Right renal pelvis (tissue), 4 donors: ENCODE measurements at places on chromosomes 1 and 21.

DNA sequence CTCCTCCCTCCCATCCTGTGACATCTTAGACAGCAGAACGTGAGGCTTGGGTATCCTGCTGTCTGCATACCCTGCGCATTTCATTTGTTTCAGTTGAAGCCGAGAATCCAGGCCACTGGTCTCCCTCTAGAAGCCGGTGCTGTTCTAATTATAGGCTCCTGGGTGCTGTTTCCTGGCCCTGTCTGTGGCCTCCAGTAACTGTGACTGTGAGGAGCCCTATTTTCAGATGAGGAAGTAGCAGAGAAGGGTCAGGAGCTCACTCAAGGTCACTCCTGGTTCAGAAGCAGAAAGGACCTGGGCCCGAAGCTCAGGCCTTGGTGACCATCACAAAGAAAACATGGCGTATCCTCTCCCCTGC lies 24.0 kb downstream of the COQ8A start:
- no peak for DNase-seq

DNA sequence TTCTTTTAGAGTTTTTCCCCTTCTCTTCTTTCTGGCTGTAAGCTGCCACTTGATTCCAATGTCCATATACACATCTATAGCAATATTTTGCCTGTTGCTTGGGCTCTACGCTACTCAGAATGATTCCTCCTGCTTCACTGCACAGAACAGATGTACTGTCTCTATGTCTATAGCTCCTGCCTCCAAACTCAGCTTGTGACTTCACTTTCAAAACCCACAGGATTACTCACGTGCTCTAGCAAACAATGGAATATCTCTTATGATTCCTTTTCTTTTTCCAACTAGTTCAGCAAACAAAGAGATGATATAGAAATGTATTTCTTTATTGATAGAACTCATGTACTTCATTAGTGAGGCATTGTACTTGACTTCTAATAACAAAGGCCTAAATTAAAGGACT lies 80.5 kb upstream of the SOX13 start:
- DNase-seq = no peak

- DNase-seq = no peak
Measured at GRCh38 chr1:38525343-38526043, 334.1 kb downstream of the RRAGC start.

- DNase-seq = no peak
Measured at GRCh38 chr1:212479188-212479587, 46.5 kb downstream of the NENF start.

DNA sequence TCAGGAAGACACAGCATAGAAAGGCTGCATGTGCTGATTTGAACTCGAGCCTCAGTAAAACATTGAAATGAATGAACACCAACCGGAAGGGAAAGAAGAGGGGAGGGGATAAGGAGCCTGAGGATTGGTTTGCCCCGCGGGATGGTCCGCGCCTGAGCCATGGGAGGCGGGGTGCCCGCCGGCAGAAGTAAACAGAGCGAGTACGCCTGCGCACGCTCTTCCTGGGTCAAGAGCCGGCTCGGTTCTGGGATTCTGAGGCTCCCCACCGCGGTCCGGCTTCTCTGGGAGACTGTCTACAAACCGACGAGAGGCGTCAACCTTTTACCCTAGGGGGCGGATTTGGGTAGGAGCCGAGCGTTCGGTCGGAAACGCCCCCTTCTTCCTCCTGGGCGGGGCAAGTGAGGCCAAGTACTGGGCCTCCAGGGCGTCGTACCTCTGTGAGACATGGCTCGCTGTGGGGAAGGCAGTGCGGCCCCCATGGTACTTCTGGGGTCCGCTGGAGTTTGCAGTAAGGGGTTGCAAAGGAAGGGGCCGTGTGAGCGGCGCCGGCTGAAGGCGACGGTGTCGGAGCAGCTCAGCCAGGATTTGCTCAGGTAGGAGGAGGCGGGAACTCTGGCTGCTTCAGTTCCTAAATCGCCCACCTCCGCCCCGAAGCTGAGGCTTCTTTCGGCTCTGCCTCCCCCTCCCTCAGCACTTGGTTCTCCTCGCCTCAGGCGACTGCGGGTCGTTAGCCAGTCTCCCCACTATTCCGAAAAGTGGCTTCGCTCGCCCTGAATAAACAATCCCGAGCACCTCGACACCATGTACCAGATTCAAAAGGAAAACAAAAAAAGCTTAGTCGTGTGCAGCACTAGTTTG lies at the start of gene BTBD8:
Gene BTBD8 (plus strand): TSS at position 218 of the 858 bp plus-strand sequence. CDS start 227 bp downstream, at position 445.
- peak; percentile 64 for DNase-seq

DNA sequence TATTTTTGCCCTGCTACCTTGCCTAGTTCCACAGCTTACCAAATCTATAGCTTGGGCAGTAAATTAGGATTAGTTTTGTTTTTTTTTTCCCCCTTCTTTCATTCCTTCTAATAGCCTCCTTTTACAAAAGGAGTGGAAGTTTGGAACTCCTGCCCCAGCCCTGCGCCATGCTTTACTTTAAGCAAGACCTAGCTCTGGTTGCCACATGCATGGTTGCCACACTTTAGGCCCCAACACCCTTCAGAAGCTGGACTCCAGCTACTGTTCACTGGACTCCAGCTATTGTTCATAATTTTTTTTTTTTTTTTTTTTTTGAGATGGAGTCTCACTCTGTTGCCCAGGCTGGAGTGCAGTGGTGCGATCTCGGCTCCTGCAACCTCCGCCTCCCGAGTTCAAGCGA lies 115.8 kb downstream of the NR5A2 start:
- no peak for DNase-seq

DNA sequence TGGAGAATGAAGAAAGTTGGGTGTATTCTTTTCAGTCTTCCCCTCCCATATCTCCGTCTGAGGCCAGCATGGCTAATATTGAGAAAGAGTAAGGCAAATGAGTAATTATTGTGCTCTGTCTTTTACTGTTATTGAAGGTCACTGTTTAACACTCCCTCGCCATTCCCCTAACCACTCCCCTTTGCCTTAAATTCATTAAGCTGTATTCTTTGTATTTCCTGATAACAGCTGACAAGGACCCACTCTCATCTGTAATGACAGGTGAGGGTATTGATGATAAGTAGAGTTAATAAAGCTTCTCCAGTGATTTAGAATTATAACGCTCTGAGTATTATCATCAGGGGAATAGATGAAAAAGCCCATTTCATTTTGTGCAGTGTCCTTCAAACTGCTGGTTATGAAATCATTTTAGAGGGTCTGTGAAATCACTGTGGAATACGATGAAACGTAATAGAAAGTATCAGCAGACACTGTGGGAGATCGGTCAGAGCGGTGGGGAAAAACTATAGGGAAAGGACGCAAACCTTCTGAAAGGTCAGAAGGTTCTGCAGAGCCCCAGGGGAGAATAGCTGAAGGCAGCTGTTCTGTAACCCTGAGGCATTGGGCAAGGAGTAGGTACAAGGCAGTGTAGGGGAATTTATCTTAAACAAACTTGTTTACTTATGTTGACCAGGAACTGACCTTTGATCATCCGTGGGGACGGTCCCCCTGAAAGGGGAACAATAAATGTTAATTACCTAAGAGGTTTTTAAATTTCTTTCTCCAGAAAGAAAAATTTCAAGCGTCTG lies 46.3 kb upstream of the CACYBP start:
- no peak for DNase-seq
